ENCODE measurements at places on chromosomes 12 and 14.

DNA sequence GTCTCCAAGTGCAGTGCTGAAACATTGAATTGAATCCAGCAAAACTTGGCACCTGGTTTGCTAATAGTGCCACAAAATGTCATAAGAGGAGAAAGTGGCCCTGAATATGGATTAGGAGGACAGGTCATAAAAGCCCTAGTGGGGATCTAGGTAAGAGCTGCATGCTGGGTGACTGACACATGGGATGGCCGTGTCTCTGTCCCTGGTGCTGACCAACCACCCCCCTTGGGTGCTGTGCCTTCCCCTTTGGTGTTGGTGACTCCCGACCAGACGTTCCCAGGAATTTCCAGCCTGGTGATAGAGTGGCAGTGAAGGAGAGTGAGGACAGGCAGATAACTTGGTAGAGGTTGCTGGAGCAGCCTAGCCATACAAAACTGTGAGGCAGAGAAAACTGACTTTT, 142.8 kb downstream of the VRK1 start:
- DNase-seq: peak; percentile 17

DNA sequence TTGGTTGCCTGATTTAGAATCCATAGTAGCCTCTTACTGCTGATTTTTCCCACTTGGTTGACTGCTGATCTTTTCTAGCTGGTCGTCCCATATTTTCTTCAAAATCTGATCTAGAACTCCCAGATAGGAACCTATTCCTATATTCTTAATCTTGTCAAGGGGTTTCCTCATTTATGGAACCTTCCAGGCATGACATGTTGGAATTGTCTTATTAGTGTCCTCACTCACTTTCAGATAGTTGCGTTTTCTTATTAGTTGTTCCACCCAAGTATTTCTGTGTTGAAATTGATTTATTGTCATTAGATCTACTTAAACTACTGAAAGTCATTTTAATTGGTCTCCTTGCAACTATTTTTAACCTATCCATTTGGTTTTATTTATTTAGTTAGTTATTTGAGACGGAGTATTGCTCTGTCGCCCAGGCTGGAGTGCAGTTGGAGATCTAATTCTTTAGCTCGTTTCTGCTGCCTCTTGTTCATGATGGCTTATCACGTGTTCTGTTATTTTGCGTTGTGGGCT, 25.0 kb downstream of the KTN1 start:
- DNase-seq: no peak

DNA sequence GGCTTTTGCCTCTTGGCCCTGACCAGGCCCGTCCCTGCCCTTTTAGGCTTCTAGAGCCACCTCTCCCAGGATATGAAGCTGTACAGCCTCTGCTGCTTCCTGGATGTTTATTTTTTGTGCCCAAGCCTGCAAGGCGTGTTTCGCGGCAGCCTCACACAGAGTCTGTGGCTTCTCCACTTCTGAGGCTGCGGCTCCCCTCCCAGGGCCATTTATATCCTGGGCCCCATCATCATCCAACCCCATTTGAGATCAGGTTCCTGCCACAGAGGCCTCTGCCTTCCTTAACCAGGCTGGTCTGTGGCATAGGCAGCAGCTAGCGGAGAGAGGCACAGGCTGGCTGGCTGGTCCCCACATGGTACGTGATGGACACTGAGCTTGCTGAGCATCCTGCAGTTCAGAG, 114.1 kb upstream of the PWP1 start:
- no peak for DNase-seq

GRCh38 chr12:67593461-67594330, 54.8 kb upstream of the DYRK2 start:
- DNase-seq: no peak

GRCh38 chr12:21183721-21184275, 52.8 kb downstream of the SLCO1B1 start:
- DNase-seq: no peak

DNA sequence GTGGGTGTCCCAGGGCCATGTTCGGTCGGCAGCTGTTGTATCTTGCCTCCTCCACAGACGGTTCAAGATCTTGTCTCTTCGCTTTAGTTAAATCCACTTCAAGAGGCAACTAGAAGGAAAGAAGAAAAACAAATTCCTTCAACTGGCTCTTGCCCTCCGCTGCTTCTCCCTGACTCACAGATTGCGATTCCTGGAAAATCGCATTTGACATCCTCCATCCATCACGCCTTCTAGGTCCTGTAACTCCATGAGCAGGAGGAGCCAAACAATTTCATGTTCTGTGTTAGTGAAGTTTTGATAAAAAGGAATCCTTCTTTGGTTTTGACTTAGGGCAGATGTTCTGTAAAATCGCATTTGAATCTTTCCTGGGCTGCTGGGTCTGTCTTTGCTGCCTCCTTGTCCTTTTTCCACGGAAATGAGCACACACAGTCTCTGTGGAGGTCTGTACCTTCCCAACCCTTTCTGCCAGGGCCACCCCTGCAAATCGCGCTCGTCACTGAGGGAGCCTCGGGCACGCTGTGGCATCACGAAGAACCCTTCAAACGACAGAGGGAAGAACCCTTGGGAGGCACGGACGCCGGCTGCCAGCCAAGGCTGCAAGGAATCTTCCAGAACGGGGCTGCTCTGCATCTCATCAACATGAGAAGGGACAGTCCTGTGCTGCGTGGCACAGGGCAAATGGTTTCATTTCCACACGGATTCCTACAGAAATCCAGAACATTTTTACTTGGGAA, 32.6 kb downstream of the RAD52 start:
- DNase-seq: no peak

DNA sequence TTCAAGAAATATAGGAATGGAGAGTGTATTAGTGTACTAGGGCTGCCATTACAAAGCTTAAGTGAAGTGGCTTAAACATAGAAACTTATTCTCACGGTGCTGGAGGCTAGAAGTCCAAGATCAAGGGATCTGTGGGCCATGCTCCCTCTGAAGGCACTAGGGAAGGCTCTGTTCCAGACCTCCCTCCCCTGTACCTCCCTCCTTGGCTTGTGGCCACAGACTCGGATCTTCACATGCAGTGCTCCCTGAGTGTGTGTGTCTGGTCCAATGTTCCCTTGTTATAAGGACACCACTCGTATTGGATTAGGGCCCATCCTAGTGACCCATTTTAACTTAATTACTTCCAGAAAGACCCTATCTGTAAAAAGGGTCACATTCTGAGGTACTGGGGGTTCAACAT, 225.6 kb downstream of the VRK1 start:
- DNase-seq: no peak

DNA sequence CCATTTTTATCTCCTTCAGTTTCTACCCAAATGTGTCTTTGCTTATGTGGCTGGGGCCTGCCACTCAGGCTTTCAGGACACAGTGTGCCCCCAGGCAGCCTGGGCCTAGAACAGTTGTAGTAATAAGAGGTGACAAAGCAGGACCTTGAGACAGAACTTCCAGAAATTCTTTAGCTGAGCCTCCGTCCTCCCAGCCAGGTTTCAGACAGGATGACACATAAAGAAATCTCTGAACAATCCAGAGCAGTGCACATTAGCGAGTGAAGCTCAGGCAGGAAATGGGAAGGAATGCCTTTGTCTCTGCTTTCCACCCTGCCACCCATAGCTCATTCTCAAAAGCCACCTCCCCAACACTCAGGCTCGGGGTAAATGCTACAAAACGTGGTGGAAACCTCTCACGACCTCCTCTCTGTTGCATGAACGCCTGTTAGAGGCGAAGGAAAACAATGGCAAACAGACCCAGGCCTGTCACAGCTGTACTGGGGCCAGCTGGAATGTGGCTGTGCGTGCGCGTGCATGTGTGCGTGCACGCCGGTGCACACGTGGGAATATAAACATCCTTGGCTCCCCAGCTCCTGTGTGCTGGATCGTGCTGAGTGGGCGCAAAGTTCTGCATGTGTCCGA, 286.7 kb downstream of the ZFP36L1 start:
- no peak for DNase-seq

DNA sequence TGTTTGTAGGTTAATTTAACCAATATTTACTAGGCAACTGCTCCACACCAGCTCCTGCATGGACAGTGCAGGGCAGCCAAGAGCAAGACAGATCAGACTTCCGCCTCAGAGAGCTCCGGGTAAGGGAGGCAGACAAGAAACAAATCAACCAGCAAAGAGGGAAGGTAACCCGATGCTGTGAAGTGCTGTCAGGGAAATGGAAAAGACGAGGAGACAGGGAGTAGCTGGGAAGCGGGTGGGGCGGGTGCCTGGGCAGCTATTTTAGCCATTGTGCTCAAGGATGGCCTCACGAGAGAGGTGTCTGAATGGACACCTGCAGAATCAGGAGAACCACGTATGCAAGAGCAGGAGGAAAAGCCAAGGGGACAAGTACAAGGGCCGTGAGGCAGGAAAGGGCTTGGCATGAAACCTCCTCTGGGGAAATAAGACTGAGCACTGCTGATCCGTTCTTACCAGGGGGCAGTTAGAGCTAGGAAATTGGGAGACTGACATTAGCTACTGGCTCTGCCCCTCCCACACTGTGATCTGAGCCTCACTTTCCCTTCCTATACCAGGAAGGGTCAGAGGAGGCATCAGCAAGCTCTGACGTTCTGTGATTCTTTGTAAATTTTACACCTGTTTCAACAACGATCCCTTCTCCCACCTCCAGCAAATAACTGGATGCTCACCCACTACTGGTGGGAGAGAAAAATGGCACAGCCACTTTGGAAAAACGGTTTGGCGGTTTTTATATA, 6.5 kb upstream of the TMEM119 start:
- no peak for DNase-seq

DNA sequence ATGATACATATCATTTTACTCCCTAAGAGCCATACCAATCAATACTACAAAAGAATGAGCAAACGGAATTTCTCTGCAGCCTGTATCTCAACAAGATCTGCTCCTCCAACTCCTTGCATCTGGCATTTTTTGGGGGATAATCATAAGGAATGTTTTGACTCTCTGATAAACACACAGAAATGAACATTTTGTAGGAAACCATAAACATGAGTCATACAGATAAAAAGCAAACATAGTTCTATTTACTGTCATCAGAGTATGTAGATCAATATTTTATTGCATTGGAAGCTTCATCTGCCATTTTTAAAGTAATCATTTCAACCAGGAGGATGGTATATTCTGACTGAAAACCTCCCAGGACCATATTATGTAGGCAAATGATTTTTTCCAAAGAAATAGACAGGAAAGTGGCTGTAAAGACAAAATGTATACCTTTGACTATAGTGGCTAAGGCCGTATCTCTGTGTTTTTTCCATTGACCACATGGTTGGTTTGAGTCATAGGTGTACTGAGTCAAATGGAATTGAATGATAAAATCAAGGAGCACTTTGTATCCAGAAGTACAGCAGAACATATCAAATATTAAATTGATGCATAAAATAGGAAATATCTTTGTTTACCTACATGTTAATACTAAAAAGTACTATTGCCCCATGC, 32.4 kb upstream of the CD69 start:
- no peak for DNase-seq

DNA sequence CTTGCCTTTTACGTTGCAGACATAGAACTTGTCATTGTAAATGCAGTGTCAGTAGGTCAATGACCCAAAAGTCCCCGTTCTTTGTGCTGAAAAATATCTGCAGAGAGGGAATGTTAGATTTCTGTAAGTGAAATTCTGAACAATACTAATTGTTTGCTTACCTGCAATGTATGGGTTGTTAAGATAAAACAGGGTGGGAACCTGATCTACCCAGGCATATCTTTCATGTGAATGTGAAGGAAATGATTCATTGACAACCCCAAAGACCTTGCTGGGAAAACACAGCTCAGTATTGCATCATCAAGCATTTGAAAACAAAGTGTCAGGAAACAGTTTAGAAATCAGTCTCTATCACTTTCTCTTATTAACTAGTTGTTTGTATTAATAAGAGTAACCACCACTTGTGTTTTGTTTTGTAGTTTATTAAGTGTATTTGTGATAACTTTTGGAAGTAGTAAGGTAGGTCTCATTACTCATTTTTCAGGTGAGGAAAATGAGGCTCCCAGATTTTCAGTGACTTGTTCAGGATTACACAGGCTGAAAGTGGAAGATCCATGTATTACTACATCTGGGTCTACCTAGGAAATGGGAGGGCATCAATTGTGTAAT, 57.9 kb upstream of the SLC38A2 start:
- DNase-seq: peak; percentile 38

DNA sequence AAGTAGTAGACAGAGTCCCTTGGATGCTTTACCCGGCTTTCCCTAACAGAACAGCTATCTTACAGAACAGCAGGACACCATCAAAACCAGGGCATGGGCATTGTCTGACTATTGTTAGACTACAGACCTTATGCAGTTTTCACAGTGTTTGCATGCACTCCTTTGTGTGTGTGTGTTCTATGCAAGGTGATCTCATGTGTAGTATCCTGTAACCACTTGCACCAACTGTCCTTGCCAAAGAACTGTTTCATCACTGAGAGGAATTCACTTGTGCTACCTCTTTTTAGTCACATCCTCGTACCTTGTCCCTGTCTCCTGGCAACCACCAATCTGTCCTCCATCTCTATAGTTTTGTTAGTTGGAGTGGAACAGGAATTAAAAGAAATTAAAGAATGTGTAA, 183.6 kb upstream of the PZP start:
- no peak for DNase-seq

GRCh38 chr14:59939828-59940227, 19.9 kb downstream of the LRRC9 start:
- DNase-seq: no peak

- DNase-seq: no peak
Measured at GRCh38 chr12:24424889-24425600, 475.6 kb upstream of the SOX5 start.

DNA sequence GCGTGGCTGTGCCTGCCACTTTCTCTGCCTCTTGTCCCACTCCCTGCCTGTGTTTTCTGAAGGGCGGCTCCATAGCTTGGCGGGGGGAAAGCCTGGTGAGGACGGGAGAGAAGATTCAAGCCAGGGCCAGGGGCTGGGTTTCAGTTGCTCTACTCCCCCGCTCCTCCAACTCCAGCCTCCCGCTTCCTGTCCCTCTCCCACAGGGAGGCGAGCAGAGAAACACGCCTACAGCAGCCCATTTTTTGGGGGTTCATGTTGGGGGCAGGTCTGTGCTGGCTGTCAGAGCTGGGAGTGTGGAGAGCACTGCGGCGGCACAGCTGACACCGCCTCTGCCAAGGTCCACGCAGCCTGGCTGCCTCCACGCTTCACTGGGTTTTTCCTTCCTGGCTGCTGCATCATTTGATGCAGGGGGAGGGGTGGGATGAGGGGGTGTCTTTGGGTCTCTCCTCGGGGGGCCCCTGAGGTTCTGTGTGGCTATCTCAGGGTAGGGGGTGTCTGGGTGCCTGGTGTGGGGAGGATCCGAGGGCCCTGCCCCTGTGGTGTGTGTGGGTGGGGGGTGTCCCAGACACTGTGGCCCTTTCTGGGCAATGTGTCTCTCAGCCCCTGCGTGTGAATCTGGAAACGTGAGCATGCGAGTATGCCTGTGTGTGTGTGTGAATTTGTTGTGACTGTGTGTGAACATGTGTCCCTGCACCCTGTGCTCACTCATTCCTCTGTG, 10.7 kb upstream of the KRT80 start:
- DNase-seq: no peak

DNA sequence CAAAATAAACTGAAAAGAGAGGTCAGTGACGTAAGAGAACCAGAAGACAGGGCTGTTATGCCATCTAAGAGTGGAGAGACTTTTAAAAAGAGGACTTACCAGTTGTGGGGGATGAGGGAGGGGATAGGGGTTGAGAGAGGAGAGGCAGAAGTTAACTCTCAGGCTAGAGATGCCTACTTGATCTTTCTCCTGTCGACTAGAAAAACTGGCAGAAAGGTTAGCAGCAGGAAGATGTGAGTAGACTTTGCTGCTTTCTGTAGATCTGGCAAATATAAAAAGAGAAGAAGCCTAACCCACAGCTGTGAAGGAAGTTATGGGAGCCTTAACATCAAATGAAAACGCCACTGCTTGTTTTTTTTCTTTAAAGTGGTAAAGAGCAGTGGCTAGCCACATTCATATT, 10.7 kb downstream of the CREBL2 start:
- no peak for DNase-seq

GRCh38 chr14:95769976-95770375, 56.1 kb upstream of the TCL1A start:
- no peak for DNase-seq
